DMS79 treated with DMSO at 0.1 percent for 48 hours (cell line): ENCODE measurements at places on chromosomes 5 and 9.

DNA sequence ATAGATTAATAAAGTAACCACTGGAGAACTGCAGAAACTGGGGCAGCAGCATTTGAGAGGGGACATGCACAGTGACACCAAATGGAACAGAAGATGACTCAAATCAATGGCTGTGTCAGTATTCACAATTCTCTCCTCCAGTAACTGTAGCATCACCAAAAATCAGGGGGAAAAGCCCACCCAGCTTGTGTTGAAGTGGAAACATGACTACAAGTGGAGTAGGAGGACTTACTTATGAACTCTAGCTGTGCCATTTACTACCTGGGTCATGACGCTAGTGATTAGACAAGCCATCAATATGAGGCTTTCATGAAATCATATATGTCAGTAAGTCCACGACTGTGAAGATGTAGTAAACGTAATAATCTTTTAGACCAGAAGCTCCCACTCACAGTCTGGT is 199.8 kb upstream of the PTGER4 start:
- DNase-seq = no peak

DNA sequence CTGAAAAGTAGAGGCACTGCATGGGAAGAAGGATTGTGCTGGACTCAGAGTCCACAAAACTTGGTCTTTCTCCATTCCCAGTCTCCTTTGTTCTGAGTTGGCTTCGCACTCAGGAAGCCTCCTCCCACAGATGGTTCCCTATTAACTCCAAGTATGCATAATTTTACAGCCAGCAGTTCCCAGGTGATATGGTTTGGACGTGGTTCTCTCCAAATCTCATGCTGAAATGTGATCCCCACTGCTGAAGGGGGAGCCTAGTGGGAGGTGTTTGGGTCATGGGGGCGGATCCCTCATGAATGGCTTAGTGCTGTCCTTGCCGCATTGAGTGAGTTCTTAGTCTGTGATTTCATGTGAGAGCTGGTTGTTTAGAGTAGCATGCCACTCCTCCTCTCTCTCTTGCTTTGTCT is 86.6 kb downstream of the FEM1C start:
- no peak for DNase-seq

- DNase-seq = peak; percentile 4
Observed at GRCh38 chr5:38208782-38209378, 49.5 kb upstream of the EGFLAM start.

DNA sequence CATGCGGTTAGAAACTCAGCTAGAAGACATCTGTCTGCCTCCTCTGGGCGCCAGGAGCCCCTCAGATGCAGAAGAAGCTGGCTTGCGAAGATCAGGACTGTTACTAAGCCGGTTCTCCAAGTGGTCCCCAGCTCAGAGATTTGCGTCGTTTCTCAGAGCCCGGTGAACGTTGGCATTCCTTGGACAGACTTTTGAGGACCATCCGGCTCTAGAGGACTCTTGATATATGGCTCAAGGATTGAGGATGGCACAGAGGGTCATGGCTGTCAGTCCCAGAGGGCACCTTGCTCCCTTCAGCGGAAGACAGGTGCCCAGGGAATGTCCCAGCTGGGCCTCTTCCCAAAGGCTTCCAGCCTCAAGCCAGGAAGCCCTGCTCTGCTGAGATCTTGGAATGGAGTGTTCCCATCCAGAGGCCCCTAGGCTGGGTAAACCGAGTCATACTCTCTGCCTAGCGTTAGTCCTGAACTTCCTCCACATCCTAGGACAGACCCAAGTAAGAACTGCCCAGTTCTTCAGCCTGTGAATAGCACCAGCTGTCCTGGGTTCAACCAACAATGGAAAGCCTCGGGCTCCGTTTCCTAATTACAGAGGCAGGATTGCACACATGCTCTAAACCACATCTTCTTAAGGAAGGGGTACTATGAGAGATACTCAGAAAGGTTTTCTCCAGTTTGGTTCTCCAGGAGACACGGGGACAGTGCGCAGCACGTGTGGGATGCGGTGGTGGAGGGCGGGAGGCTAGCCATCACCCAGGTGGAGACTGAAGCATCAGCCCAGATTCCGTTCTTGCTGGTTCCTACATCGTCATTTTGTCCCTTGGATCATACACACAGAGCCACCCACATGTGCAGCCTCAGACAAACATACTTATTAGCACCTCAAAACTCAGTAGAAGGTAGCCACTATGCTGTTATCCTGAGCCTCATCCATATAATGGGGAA is 51.4 kb downstream of the ZNF354C start:
- no peak for DNase-seq

- no peak for DNase-seq
Observed at GRCh38 chr9:114275246-114276004, 47.5 kb upstream of the ORM1 start.

GRCh38 chr5:76384705-76385104 is 18.4 kb upstream of the IQGAP2 start:
- no peak for DNase-seq

DNA sequence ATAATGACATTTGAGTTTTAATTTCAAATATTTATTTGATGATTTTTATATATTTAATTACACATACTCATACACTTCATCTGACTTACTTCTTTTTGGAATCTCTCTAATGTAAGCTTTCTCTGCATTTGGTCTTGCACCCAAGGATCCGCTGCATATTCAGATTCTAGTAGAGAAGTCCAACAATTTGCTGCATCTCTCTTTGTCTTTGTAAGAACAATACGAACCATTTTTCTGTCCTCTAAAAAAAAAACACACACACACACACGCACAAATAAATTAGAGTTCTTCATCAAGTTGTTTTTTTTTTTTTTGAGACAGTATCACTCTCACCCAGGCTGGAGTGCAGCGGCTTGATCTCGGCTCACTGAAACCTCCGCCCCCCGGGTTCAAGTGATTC is 3.1 kb downstream of the NUDCD2 start:
- no peak for DNase-seq

- no peak for DNase-seq
Observed at GRCh38 chr9:35619800-35620158, 1.6 kb upstream of the CD72 start.

DNA sequence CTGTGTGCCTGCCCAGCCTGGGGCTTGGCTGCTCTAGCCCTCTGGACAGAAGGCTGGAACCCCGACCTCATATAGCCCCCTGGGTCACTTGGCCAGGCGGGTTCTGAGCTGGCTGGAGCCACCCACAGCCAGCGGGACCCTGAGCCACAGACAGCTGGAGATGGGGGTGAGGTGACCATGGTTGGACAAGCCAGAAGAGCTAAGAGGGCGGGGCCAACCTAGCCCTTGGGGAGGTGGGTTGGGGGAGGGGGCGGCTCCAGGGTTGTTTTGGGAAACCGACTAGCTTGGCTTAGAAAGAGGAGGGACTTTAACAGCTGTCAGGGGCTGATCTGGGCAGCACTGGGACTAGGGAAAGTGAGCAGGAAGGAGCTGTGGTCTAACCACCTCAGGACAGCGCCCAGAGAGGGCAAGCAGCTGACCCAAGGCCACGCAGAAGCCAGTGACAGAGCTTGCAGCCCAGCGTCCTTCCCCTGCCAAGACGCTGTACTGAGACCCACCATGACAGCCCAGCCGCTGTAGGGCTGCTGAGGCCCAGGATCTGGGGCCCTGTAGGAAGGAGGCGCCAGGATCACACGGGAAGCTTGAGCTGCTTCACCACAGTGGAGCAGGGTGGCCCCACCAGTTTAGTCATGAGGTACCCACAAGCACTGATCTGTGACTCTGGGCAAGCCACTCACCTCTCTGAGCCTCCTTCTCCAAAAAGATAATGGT is 2.2 kb downstream of the AIF1L start:
- DNase-seq = no peak

DNA sequence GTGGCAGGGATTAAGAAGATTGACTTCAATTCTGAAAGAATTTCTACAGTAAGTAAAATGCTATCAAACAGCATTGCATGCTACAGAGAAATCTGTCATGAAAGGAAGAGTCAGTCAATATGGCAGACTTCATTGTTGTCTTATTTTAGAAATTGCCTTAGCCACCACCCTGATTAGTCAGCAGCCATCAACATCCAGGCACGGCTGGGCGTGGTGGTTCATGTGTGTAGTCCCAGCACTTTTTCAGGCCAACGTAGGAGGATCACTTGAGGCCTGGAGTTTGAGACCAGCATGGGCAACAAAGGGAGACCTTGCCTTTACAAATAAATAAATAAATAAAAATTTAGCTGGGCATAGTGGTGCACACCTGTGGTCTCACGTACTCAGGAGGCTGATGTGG is 46.6 kb downstream of the RMI1 start:
- DNase-seq = no peak

DNA sequence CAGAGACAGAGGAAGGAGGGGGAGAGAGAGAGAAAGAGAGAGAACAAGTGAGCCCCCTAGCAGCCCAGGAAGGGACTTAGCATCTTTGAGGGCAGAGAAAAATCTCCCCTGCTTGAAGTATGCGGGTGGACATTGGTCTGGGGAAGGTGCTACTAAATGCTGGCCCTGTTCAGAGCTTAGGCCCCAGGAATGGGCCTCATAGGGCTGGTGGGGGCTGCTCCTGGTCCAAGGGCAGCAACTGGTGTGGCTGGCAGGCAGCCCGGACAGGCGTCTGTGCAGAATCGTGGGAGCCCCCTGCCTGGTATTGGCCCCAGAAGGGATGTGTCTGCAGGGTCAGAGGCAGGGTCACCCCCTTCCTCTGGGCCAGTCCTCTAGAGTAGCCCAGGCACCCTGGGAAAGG is 47.8 kb upstream of the SUSD3 start:
- DNase-seq = no peak

- DNase-seq = no peak
Observed at GRCh38 chr9:129109537-129109903, 1.1 kb downstream of the CRAT start.

GRCh38 chr5:111142932-111143331 is 50.8 kb downstream of the WDR36 start:
- no peak for DNase-seq

- no peak for DNase-seq
Observed at GRCh38 chr5:173915310-173916014, 27.3 kb downstream of the CPEB4 start.

DNA sequence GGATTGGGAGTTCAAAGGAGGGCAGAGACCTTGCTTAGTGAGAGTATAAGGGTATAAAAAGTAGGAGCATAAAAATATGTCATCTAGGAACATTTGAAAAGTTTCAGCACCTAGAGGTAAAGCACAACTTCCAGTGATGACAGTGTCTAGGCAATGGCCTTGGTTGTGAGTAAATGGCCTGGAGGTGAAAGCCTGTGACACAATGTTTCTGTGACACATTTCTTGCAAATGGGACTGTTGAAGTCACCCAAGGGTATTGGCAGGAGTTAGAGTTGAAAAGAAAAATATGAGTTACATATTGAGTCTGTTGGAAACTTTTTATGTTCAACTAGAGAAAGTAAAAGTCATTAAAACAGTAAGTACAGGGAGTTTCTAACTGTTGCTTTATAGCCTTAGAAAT is 14.8 kb downstream of the C5orf47 start:
- DNase-seq = no peak

DNA sequence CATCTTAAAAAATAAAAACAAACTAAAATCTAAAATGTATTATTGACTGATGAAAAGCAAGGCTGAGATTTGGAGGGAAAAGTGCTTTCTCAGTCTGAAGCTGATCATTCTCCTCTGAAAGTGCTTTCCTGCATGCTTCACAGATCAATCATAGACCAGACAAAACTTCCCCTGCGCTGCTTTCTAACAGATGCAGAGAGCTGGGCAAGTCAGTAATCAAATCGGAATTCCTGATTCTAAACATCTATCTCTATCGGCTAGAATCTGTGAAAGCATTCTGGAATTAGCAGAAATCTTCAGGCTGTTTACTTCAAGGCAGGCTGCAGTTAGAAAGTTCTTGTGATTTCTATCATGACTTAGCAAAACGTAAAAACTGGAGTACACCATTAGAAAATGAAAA is 15.6 kb upstream of the FAM81B start:
- DNase-seq = no peak

DNA sequence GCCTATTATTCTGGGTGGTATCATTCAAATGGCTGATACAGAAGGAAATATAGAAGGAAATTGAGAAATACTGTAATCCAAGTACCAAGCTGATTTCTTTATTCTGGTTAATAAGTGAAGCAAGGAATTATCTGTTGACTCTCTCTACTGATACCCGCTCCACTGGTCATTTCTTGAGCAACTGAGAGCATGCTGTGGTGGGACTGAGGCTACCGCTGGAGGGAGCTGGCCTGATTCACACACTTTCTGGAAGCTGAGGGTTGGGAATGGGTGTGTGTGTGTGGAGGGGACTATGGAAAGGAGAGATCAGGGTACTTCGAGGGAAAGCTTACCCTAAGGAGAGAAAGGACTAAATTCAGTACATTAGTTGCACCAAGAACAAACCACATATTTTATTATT is 104.1 kb downstream of the UGCG start:
- DNase-seq = no peak

DNA sequence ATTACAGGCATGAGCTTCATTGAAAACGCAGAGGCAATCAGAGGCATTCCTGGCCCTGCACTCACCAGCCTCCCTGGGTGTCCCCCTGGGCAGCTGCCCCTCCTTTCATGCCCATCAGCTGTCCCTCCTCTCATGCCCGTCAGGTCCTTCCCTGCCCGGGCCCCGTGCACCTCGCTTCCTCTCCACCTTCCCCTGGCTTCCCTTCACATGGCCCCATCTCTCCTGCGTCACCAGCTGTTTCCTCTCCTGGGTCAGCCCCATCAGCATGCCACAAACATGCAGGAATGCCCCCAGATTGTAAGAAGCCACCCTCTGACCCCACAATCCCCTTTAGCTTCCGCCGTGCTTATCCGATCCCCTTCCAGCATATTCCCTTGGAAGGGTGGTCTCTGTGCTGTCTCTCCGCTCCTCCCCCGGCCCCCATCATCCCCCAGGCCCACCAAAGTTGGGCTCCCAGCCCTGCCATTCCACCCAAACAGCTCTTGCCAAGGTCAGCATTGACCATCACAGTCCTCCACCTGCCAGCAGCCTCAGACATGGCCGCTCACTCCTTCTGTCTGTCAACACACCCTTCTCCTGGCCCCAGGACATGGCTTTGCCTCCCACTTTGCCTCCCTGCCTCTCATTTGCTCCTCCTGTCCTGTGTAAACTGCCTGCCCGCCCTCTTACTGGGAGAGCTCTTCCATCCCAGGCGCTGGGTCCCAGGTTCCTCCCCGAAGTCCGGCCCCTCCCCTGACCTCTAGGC is 98.6 kb upstream of the IER5L start:
- DNase-seq = peak; percentile 54

- no peak for DNase-seq
Observed at GRCh38 chr9:13181652-13182051, 97.8 kb downstream of the MPDZ start.

- no peak for DNase-seq
Observed at GRCh38 chr5:24325306-24325832, 319.4 kb downstream of the CDH10 start.

GRCh38 chr5:32828492-32828891 is 117.4 kb downstream of the NPR3 start:
- no peak for DNase-seq

- DNase-seq = no peak
Observed at GRCh38 chr5:96173366-96173765, 211.7 kb upstream of the ELL2 start.

DNA sequence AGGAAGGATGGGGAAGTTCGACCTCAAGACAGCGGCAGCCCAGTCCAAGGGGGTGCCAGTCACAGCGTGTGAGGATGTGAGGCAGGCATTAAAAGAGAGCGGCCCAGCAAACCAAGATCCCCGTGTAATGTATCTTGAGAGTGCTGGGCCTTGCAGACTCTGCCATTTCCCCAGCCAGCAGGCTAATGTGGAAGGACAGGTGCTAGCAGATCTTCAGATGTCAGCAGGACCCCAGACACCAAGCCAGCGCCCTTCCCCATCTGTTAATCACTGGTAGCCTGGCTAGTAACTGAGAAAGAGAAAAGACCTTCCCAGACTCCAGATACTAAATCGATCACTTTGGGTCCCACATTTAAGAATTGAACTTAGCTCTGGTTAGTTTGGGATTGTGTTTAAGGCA is 62.2 kb downstream of the NTRK2 start:
- no peak for DNase-seq

- peak; percentile 19 for DNase-seq
Observed at GRCh38 chr5:72956324-72957140, 691 bp downstream of the FCHO2 start.
